ENCODE measurements at places on chromosomes 6 and 20. TPM values are rescaled to one million over a fixed set of nuclear protein-coding genes. Genes with fewer than 3 reads are reported as not detected.

Gene HAO1
- total RNA-seq = not detected

Gene ERVFRD-1
- total RNA-seq = 0.07 TPM

Gene MRPL14
- total RNA-seq = 54.4 TPM

Gene C6orf163
- total RNA-seq = 1.3 TPM

Gene GTSF1L
- total RNA-seq = 0.23 TPM

Gene PRR18
- total RNA-seq = not detected

Gene WFDC5
- total RNA-seq = not detected

Gene TREML1
- total RNA-seq = not detected

Gene MLIP
- not detected for total RNA-seq

Gene CD93
- total RNA-seq = 4.3 TPM

Gene SMOC2
- not detected for total RNA-seq

Gene PNLDC1
- total RNA-seq = 0.50 TPM

Gene TXLNB
- 0.36 TPM for total RNA-seq

Gene STMND1
- not detected for total RNA-seq

Gene TCP11
- not detected for total RNA-seq

Gene ADGRF5
- not detected for total RNA-seq

Gene ATXN1
- 61.7 TPM for total RNA-seq

Gene SLC22A16
- 0.18 TPM for total RNA-seq

Gene RAB32
- total RNA-seq = 0.70 TPM

Gene MYLK4
- 0.36 TPM for total RNA-seq

Data from T-helper 2 cell treated with Interferon-gamma antibody and Interleukin-4, amounts not matched to agents 100 ng/mL and 5 ng/mL, for 36 hours (primary cell).